ENCODE measurements at places on chromosomes 7 and 10.

- no peak for DNase-seq
These were observed 35.1 kb downstream of the ADD3 start for GRCh38 chr10:110042891-110043290.

- no peak for DNase-seq
These were observed 78.1 kb upstream of the CYTH3 start for GRCh38 chr7:6350433-6351058.

- DNase-seq, result no peak
These were observed 165.8 kb upstream of the PRSS1 start for GRCh38 chr7:142583446-142583845.

DNA sequence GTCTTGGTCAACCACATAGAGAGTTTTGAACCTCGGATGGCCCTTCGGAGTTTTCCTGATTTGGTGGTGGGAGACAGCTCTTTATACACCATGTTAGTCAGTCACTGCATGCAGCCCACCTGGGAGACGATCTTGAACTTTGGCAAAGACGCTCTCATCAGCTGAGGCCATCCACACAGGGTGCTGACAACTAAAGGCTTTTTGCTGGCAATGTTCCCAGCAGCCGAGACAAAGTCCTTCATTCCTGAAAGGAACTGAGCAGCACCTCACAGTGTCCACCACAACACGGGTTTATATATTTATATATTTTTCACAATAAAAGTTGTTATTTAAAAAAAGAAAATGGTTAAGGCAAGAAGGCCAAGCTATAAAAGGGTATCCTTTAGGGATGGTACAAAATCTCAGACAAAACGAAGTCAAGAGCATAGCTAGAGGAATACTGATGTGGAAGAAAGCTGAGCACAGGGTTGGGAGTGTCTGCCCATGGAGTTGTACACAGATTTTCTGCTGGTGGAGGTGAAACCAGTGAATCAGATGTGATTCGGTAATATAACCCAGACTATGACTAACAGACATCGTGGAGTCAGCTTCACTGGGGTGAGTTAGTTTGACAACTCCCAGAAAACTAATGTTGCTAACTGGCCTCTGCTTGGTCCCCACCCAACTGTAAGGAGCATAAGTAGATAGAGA lies 27.4 kb upstream of the CAPZA2 start:
- no peak for DNase-seq

DNA sequence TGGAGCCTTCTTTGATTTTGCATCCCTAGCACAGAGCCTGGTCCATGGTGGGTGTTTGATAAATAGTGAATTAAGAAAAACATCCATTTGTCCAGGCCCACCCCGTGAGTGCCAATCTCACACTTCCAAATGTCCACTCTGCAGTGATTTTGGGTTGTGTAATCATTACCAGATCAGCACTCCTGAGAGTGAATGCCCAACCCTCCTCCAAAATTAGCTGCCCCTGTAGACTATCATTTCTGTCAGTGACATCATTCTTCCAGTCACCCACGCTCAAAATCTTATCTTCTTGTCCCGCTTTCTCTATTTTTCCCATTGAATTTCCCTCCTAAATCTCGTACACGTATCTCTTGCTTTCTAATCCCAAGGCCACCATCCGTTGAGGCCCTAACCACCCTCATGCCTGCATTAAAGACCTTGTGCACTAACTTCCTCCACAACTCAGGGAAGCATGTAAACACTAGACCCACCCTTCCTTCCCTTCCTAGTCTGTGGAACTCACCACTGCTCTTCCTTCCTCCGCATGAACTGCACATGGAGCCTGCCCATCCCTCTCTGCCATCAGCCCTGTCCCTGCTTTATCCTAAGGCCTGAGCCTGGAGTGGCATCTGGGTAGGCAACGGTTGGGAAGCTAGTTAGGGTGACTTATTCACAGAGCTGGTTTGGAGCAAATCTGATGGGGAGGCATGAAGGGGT lies 32.8 kb downstream of the PIK3AP1 start:
- no peak for DNase-seq

- DNase-seq, result no peak
These were observed 9.7 kb upstream of the ANKRD7 start for GRCh38 chr7:118214833-118215182.

- no peak for DNase-seq
These were observed 12.5 kb downstream of the PRF1 start for GRCh38 chr10:70589762-70590654.

DNA sequence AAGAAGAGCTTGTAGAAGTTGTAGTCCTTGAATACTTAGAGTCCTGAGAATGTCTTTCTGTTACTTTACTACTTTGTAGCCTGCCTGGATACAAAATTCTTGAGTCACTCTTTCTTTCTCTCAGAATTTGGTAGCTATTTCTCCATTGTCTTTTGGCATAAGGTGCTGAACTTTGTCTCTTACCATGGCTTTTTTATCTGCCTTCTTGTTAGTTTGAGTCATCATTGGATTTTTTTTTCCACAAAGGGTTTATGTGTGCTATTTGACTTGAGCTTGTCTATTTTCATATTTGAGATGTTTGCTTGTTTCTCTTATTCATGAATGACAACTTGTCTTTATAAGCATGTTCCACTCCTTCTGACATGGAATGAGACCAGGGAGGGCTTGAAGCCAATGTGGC lies 74.5 kb upstream of the EXOC6 start:
- no peak for DNase-seq

DNA sequence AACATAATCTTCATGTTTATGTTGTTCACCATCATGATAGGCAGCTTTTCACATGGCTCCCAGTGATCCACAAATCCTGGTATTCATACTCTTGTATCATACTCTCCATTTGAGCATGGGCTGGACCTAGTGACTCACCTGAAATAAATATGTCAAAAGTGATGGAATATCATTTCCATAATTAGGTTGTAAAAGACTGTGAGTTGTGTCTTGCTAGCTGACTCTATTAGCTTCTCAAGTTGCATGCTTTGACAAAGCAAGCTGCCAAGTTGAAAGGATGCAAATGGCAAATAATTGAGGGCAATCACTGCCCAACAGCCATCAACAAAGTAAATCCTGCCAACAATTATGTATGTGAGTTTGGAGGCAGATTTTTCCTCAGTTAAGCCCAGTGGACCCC lies 300.4 kb downstream of the AHR start:
- no peak for DNase-seq

GRCh38 chr10:126408953-126409641 lies 20.8 kb upstream of the ADAM12 start:
- DNase-seq, result no peak

DNA sequence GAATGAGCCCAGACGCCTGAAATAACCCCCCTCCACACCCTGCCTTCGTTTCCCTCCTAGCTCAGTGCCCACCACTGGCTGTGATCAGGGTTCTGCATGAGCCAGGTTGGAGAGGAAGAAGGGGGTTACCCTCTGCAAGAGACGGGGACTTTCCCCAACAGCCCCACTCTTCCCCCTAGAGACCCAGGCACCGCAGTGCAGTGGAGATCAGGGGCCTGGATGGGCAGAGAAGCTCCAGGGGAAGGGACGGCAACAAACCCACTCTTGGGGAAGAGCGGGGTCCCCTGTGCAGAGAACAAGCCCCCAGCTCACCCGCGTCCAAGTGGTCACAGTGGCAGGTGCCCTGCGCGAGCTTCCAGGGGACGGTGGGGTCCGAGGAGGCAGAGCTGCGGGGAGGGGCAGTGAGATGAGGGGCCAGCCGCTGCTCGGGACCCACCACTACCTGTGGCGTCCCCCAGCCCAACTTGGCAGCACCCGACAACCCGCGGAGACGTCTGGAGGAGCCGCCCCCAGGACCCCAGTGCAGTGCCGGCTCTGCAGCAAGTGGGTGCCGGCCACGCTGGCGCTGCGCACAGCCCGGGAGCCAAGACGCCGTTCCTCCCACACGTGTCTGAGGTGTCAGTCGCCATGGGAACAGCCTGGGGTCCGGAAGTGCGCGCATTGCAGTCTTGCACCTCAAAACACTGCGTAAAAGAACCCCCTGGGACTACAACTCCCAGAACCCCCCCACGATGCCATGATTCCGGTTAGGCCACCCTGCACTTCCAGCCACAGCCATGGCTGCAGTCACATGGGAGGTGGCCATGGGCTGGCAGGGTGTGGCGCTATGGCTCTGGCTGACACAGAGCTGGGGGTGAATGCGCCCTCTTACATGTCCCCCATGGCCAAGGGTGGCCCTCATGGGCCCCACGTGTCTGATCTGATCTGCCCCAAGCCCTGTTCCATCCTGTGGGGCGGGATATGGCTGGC lies 45.8 kb upstream of the WIPI2 start:
- no peak for DNase-seq

- no peak for DNase-seq
These were observed 121.7 kb downstream of the EVX1 start for GRCh38 chr7:27364344-27364758.
